ENCODE measurements at places on chromosomes 13 and 19. TPM values are rescaled to one million over a fixed set of nuclear protein-coding genes. Genes with fewer than 3 reads are reported as not detected.

The ZNF799 gene
- 5.7 TPM for total RNA-seq

The ZSWIM4 gene
- total RNA-seq: 2.6 TPM

The IL4I1 gene
- 0.52 TPM for total RNA-seq

The ZFR2 gene
- total RNA-seq: not detected

The HRC gene
- total RNA-seq: 78.3 TPM

The VSTM2B gene
- not detected for total RNA-seq

The PCDH17 gene
- 5.2 TPM for total RNA-seq

The SIGLEC10 gene
- 1.6 TPM for total RNA-seq

The ZNF274 gene
- 11.0 TPM for total RNA-seq

The ZNF415 gene
- total RNA-seq: 3.7 TPM

The SHISA7 gene
- not detected for total RNA-seq

The CLEC11A gene
- total RNA-seq: 11.5 TPM

The N4BP2L1 gene
- total RNA-seq: 7.3 TPM

The DPF1 gene
- 1.0 TPM for total RNA-seq

The MEGF8 gene
- total RNA-seq: 17.2 TPM

The FAM83E gene
- total RNA-seq: 1.6 TPM

The CD209 gene
- 5.2 TPM for total RNA-seq

The LRG1 gene
- 0.52 TPM for total RNA-seq

The SNRPA gene
- total RNA-seq: 7.8 TPM

The CAPN12 gene
- total RNA-seq: 0.52 TPM

The ELAVL1 gene
- 16.7 TPM for total RNA-seq

The ICAM3 gene
- 8.4 TPM for total RNA-seq

The PTGIR gene
- 3.1 TPM for total RNA-seq

The CACNA1A gene
- 0.52 TPM for total RNA-seq

The TRPM4 gene
- total RNA-seq: 5.2 TPM

The HOMER3 gene
- total RNA-seq: 54.8 TPM

The ARID3A gene
- 2.6 TPM for total RNA-seq

The ZFP36 gene
- 3.1 TPM for total RNA-seq
